ENCODE measurements at places on chromosomes 11 and 22.

GRCh38 chr22:17777005-17777716, 2.9 kb upstream of the BID start:
- no peak for DNase-seq

DNA sequence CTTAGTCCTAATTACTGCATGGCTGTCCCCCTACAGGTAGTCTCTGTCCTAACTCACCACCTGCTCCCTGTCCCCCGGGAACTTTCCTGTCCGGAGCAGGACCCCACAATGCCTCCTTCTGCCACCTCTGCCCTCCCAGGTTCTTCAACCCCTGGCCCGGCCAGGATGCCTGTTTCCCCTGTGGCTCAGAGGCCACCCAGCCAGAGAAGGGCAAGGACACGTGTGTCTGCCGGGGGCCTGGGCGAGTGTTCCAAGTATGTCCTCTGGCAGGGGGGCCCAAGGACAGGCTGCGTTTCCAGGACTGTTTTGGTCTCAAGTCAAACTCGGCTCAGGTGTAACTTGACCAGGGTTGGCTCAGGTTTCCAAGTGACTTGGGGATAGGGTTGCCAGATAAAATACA, 63.8 kb downstream of the BTG4 start:
- DNase-seq = no peak

GRCh38 chr22:27801202-27801615, 347 bp downstream of the MN1 start:
- DNase-seq = no peak

GRCh38 chr11:6610591-6610990, 1.4 kb downstream of the TAF10 start:
- DNase-seq = no peak

DNA sequence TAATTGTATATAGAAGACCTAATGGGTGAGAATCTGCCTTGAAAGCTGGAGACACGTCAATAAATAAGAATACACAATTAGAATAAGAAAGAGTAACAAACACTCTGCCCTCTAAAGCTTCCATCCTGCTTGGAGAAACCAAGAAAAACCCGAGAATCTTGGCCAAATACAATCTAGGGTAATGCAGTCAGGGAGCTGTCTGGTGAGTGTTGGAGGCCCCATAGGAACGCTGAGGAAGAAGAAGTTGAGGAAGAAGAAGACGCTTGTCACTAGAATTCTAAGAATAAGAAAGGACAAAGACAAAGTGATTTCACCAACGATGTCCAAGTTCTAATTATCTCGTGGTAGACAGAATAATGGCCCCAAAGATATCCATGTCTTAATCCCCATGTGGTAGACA, 4485.9 kb upstream of the OR11H1 start:
- DNase-seq = no peak
